ENCODE measurements at places on chromosomes 2 and 18. TPM values are rescaled to one million over a fixed set of nuclear protein-coding genes. Genes with fewer than 3 reads are reported as not detected.

PIEZO2 gene
- total RNA-seq, result 0.05 TPM

BMPR2 gene
- 3.9 TPM for total RNA-seq

CBLN2 gene
- not detected for total RNA-seq

SPRED2 gene
- total RNA-seq, result 10.4 TPM

DNA sequence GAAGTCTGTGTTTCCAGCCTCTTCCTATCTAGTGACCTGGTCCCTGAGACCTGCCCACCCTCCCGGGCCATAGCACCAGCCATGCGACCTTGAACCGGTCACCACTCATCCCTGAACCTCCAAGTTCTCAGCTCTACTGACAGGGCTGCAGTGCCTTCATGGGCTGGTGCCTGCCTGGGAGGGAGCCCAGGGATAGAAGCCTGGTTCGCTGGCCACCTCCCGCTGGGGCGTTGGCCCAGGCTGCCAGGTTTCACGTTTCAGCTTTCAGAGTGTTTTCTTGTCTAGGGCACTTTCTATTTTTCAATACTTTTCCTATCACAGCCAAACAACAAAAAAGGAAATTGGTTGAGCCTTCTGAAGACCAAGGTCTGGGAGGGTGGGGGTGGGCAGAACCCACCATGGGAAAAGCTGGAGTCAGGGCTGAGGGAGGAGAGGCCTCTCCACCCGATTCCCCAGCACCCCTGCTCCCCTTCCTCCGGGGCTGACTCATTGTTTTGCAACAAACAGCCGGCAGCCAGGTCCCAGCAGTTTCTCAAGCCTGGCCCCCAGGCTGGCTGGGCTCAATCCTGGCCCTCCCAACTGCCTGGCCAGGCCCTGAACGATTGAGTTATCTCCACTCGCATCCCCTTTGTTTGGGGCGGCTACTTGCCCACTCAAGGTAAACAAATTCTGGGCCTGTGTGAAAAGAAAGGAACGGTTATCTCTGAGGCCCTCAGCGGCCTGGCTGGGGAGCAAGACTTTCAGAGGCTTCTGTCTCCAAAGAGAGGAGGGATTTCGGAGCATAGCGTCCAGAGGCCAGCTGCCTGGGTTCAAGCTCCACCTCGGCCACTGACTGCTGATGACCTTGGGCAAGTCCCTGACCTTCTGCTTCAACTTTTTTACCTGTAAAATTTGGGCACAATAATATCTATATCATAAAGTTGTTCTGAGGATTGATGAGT lies 47.5 kb downstream of the ZFP36L2 start:
- peak; percentile 19 for DNase-seq

GRCh38 chr2:45477546-45477945 lies 133.5 kb downstream of the SRBD1 start:
- no peak for DNase-seq

- no peak for DNase-seq
Measured at GRCh38 chr2:164436131-164436530, 185.2 kb downstream of the GRB14 start.

RAMP1 gene
- 0.46 TPM for total RNA-seq

- peak; percentile 13 for DNase-seq
Measured at GRCh38 chr18:7566567-7567473, at the start of gene PTPRM. PTPRM (plus strand) TSS chr18:7567316; CDS start chr18:7567819, 503 bp downstream.

USP40 gene
- total RNA-seq, result 11.5 TPM

GRCh38 chr2:71699428-71699827 lies 246.1 kb downstream of the DYSF start:
- DNase-seq, result no peak

DNA sequence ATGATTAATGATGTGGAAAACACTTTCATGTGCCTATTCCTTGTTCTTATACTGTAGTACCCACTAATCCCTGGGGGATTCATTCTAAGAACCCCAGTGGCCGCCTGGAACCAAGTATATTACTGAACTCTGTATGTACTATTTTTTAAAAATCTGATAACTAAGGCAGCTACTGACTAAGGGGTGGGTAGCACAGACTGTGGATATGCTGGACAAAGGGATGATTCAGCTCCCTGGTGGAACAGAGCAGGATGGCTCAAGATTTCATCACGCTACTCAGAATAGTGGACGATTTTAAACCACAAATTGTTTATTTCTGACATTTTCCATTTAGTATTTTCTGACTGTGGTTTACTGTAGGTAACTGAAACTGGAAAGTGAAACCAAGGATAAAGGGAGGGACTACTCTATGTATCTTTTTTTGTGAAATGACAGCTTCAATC lies 41.8 kb upstream of the CDC42EP3 start:
- DNase-seq, result no peak

- no peak for DNase-seq
Measured at GRCh38 chr18:32884543-32884942, 111.7 kb upstream of the KLHL14 start.

NCKAP1 gene
- 8.3 TPM for total RNA-seq

DNA sequence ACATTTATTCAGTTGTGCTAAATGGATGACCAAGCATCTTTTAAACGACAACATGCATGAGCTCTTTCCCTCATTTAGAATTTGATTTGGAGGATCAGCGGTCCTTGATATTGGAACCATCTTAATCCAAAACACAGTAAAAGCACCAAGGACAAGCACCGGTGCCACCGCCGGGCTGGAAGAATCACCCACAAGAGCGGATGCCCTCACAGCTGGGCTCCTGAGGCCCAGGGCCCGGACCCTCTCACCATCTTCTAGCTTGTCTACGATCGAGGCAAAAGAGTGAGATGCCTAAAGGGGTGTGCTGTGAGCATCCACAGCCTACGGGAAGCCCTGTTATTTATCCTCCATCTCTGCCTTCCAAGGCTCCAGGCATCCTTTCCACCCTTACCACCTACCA lies 129.5 kb downstream of the ZNF516 start:
- DNase-seq, result no peak

GRCh38 chr2:235467588-235467987 lies 26.3 kb upstream of the AGAP1 start:
- no peak for DNase-seq

GRCh38 chr2:99960790-99961189 lies 181.6 kb downstream of the AFF3 start:
- no peak for DNase-seq

- DNase-seq, result no peak
Measured at GRCh38 chr2:71851094-71851750, 296.4 kb downstream of the CYP26B1 start.

MTHFD2 gene
- total RNA-seq, result 430 TPM

- peak; percentile 15 for DNase-seq
Measured at GRCh38 chr2:174158003-174158402, 90.3 kb downstream of the OLA1 start.

- no peak for DNase-seq
Measured at GRCh38 chr2:226185616-226186211, 613.9 kb downstream of the IRS1 start.

- DNase-seq, result no peak
Measured at GRCh38 chr18:13560306-13560705, 166.1 kb downstream of the FAM210A start.

GRCh38 chr2:160394153-160394552 lies 99.5 kb downstream of the RBMS1 start:
- no peak for DNase-seq

- DNase-seq, result no peak
Measured at GRCh38 chr2:122063716-122064115, 308.3 kb downstream of the TSN start.

GRCh38 chr2:129905664-129906081 lies 73.8 kb upstream of the RAB6C start:
- no peak for DNase-seq

DNA sequence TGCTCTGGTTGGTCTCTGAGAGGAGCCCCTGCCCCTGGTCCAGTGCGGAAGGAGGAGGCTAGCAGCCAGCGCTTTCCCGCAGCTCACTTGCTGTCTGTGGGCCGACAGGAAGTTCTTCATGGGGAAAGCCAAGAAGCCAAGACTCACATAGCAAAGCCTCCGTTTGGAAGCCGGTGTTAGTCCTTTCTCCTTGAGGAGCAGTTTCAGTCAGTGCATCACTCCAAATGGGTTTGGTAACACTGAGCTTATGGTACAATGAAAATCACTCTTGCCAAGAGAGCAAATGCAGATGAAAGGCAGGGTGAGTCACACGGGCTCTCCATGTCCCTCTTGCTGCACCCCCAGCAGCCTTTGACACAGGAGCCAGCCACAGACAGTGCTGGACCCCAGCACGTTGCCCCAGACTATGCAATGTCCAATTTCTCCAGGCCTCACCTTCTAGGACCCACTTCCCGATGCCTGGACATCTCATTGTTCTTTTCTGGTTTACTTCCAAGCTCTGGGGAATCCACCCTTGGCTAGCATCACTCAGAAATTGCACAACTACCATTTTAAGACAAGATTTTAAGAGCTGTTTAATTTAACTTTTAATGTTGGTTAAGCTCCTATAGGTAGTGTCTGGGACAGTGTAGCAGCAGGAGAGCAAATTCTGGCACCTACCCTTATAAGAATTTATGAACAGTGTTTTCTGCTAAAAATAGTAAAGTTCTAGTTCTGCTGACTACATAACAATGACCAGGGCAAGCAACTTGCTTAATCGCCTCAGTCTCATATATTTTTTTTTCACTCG lies 174.9 kb downstream of the ASB1 start:
- no peak for DNase-seq

GRCh38 chr2:218145124-218145523 lies 19.3 kb downstream of the CXCR2 start:
- no peak for DNase-seq

ALLC gene
- not detected for total RNA-seq

GRCh38 chr2:148675708-148676107 lies 31.2 kb downstream of the EPC2 start:
- no peak for DNase-seq

PLB1 gene
- total RNA-seq, result 0.10 TPM

MLPH gene
- total RNA-seq, result 0.48 TPM

DNA sequence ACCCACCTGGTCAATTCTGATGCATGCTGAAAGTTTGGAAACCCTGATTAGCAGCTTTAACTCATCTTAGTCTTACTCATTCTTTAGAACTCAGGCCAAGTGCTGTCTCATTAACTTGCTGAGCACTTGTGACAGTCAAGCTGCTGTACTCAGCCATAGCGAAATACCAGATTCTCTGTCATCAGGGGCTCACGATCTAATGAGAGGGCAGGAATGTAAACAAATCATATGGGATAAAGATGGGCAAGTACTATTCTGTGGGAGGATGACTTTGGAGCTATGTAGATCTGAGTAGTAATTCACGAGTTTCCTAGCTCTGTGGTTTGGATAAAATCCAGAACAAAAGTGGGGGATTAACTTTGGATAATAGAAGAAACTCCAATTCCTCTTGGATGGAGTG lies 376.6 kb downstream of the HRH4 start:
- no peak for DNase-seq

GRCh38 chr18:79573921-79574491 lies 105.6 kb upstream of the CTDP1 start:
- no peak for DNase-seq

DNA sequence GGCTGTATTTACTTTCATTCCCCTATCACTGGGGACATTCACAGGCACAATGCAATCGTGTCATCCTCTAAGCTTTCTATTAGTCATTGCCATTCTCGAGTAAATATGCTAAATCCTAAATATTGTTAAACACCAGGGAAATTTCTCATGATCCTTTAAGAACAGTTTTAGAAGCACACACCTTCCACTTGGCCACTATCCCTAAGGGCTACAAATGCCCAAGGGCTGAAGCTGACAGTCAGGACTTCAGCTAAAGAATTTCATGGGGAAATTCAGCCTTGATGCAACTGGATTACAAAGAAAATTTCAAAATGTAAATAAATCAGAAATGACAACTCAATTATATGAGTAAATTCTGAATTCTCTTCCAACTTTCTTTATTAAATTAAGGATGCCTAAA lies 163.1 kb upstream of the PID1 start:
- DNase-seq, result no peak

DNA sequence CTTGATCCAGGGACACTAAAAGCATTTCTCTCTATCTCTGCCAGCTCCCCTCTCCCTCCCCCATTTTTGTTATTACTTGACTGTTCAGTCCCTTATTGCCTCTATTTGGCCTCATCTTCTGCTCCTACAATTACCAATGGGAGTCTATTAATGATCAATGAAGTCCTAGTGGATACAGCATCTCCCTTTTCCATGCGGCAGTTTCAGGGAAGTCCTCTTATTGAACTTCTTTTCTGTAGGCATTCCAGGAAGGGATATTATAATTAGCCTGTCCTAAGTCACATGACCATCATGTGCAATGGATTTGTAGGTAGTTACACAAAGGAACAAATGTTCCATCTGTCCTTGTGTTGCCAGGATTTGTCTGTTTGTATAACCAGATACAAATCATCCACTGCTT lies 495.1 kb upstream of the CNTNAP5 start:
- no peak for DNase-seq

PCARE gene
- total RNA-seq, result not detected

CETN1 gene
- not detected for total RNA-seq

ATP8B1 gene
- 0.15 TPM for total RNA-seq

- DNase-seq, result no peak
Measured at GRCh38 chr2:163601377-163601776, 134.4 kb downstream of the FIGN start.

Measured in activated T-cell treated with anti-CD3 and anti-CD28 coated beads, Interleukin-2, amount 50 U/mL, for 4 hours (primary cell).